CD4-positive, alpha-beta T cell (primary cell): ENCODE measurements at places on chromosomes 11 and 22.
A peak's percentile ranks its signal among the peaks of the same experiment; 100 is the strongest.

- DNase-seq, result no peak
These were observed 2.1 kb downstream of the MFRP start for GRCh38 chr11:119344291-119345010.

GRCh38 chr11:47536915-47537314 is 16.0 kb downstream of the CELF1 start:
- DNase-seq, result no peak

- no peak for DNase-seq
These were observed 36.2 kb downstream of the DLG2 start for GRCh38 chr11:85590848-85591483.

DNA sequence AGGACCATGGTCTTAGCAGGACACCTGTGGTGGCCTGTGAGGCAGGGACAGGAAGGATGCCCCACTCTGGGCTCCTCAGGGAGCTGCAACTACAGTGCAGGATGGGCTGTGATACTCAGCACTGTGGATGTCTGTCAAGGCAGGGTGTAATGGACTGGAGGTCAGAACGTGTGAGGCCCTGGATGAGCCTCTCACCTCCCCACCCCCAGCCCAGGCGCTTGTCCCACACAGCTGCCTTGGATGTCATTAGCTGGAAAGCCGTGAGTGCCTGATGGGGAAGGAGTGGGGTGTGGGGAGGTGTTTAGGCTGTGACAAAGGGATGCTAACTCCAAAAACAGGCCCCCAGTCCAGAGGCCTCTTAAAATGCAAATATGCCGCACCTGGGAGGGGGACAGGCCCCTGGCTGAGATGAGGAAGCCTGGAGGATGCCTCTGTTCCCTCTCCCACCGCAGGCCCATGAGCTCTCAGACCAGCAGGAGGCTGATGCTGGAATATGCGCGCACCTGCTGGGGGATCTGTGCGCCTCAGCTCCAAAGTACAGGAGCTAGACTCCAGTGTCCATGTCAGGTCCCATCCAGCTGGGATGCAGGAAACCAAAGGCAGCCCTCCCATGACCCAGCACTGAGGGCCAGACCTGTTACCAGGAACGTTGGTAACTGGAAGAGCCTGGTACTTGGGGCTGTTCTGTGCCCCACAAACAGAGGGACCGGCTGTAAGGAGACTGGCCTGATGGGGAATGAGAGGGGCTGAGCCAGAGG is 25.1 kb downstream of the RSPH14 start:
- no peak for DNase-seq

DNA sequence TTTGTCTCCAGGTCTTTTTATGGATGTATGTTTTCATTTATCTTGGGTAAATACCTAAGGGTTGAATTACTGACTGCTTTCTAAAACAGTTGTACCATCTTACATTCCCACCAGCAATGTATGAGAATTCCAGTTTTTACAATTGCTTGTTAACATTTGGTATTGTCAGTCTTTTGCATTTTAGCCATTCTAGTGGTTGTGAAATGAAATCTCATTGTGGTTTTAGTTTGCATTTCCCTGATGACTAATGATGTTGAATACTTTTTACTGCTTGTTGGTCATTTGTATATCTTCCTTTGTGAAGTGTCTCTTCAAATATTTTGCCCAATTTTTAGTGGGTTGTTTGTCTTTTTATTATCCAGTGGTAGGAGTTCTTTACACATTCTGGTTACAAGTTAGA is 92.8 kb downstream of the ARFGAP2 start:
- DNase-seq, result no peak

DNA sequence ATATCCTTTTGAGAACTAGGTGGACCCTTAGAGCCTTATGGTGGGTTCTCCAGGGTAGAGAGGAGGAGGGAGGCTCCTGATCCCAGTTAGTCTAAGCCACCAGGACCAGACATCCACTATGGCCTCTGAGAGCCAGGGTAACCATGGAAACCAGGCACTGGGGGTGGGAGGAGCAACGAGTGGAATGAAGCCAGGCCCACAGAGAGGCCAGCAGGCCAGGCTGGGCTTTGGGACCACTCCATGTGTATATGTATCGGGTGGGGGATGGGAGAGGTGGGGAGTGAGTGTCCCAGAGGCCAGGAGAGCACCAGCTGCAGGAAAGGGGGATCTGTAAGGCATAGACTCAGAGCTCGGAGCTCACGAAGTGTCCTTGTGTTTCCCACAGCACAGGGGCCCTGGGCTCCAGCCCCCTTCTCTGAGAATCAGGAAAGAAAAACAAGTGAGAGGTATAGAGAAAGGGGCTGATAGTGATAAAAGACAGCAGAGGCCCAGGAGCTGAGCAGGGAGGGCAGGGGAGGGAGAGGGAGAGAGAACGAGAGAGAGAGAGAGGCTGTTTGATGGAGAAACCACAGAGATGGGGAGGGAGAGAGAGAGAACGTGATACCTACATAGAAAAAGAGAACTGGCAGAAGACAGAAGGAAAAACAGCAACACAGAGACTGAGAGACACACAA is 15.5 kb upstream of the TSPAN18 start:
- no peak for DNase-seq

GRCh38 chr22:23269441-23270211 is 89.3 kb downstream of the BCR start:
- no peak for DNase-seq

DNA sequence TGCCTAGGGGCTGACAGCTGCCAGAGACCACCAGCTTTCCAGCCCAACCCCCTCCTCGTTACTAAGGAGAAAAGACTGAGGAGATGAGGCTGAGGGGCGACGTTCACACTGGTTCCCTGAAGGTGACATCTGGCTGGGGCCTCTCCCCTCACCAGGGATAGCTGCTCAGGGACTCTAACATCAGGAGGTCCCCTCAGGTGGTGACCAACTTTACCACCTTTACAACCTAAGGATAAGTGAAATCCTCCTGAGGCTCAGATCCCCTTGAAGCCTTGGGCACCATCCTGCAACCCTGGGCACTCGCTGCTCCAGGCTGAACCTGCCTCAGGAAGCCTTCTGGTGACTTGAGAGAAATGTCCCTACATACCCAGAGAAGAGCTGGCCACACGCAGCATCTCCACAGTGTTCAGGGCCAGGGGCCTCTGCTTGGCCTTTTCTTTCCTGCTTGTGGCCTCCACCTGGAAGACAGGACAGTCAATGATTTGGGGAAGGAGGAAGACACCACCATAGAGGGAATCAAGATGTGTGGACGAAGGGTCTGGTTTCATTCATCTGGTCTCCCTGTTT is 12.4 kb upstream of the PPM1F start:
- no peak for DNase-seq

- DNase-seq, result no peak
These were observed 6.1 kb downstream of the THY1 start for GRCh38 chr11:119416606-119417580.

DNA sequence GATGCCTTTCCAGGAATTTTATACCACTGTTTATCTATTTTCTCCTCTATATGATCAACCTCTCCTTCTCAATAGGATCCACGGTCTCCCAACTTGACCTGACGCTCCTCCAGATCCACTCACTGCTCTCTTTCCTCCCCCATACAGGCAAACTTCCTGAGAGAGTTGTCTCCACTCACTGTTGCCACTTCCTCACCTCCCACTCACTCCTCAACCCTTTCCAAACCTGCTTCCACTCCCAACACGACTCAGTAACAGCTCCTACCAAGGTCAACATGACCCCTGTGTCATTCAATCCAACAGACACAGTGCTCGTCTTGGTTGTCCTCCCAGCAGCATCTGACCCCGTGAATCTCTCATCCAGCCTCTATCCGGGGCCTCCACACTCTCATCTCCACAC is 3.1 kb downstream of the APBB1 start:
- DNase-seq, result no peak

GRCh38 chr11:69637198-69637940 is 3.6 kb upstream of the CCND1 start:
- no peak for DNase-seq

GRCh38 chr22:16387088-16387487 is 205.5 kb downstream of the CCT8L2 start:
- no peak for DNase-seq

GRCh38 chr11:126989942-126990715 is 10.4 kb downstream of the KIRREL3 start:
- DNase-seq, result peak; percentile 44

DNA sequence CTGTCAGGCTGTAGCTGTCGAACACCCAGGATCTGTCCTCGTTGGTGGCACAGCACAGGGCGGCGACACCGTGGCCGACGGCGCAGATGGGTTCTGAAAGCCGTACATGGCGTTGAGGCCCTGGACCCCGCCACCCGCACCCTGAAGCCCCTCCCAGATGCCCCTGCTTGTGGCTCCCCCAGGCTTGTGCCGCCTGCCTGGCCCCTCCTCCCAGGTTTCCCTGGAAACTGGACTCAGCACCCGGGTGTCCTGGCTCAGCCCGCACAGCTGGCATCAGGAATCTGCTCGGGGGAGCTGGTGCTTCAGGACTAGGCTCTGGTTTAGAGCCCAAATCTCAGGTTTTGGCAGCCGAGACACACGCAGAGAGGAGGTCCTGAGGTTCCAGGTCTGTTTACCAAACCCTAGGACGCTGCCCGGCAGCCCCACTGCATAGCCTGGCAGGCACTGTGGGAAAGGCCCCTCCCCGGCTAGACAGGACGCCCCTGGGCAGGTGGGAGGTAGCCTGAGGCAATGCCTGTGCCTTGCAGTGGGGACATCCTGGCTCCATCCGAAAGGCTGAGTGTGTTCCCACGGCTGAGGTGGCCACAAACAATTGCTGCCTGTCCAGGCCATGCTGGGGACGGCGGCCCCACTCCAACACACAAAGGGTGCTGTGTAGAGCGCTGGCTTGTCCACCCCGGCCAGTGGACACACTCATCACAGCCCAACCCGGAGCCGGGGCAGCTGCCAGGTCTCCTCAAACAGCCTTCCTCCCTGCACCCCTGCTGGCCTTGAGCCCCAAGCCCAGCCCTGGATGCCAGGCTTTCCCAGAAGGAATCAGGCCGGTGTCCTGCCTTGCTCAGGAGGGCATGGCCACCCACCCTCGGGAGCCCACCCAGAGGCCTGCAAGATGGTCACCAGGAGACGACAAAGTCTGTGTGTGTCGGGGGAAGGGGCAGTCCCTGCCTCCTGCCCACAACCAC is 4.6 kb downstream of the GATD1 start:
- DNase-seq, result no peak

GRCh38 chr11:68889948-68890446 is 13.6 kb downstream of the MRPL21 start:
- no peak for DNase-seq

DNA sequence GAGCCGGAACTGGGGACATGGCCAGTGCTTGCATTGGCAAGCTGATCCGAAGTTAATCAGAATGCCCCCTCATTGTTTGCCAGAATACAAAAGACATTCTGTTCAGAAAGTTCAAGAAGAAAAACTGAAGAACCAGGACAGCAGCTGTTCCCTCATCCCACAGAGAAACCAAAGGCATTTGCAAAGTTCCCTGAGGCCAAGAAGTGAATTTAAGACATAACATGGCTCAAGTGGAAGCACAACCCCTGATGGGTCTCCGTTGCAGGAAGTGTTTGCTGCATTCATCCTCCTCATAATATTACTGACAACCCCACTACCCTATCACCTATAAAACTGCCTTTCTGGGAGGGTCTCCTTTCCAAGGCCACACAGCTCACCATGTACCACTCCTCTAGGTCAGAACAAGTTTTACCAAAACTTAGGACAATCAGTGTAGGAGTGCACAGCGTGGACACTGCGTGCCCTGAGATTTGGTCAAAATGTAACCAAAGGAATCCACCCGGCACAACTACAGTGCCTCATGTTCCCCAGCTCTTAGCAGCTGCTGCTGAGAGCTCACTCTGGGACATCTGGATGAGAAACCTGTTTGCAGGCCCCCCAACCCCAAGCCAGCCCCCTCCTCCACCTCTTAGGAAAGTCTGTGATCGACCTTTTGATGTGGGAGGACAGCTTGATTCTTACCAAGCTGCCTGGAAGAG is 101.6 kb upstream of the AKIP1 start:
- DNase-seq, result no peak

DNA sequence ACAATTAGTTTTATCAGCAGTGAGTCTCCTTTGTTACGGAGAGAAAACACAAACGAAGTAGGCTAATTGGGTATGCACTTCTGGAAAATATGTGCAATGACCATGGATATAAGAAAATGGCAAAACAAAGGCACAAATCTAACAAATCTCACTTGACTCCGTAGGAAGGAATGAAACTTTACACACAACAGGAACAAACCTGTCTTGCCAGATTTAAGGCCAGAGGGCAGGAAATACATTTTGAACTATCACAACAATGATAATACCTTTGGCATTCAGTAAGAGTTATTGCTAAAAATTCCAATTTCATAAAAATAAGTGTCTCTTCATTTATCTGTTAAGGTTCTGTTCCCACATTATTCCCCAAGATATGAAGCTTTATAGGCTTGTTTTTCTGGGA is 36.6 kb downstream of the SLC25A17 start:
- DNase-seq, result no peak

- DNase-seq, result no peak
These were observed 19.0 kb downstream of the MYO18B start for GRCh38 chr22:25760848-25761595.
